Smooth muscle cell of the umbilical artery (primary cell): ENCODE measurements at places on chromosomes 4 and X. TPM values are rescaled to one million over a fixed set of nuclear protein-coding genes. Genes with fewer than 3 reads are reported as not detected.

PCDH11X gene
- not detected in 2 replicates for total RNA-seq

FAM47E gene
- total RNA-seq = 0.18 and 0.59 TPM in 2 replicates

SYP gene
- 0.30 and 0.32 TPM in 2 replicates for total RNA-seq

RAB28 gene
- total RNA-seq = 13.1 and 17.2 TPM in 2 replicates

TBX22 gene
- total RNA-seq = not detected in 2 replicates

KCTD8 gene
- total RNA-seq = not detected in 2 replicates

DMRTC1B gene
- total RNA-seq = not detected in 2 replicates

ABCG2 gene
- total RNA-seq = 0.89 and 1.8 TPM in 2 replicates

CASK gene
- 94.3 and 116 TPM in 2 replicates for total RNA-seq

SPANXD gene
- total RNA-seq = not detected in 2 replicates

TLR2 gene
- total RNA-seq = 0.55 TPM in 1 of 2 replicates, not detected in the other

CLDN34 gene
- not detected in 2 replicates for total RNA-seq

BTK gene
- total RNA-seq = not detected in 2 replicates

RBM46 gene
- not detected in 2 replicates for total RNA-seq

CXCL11 gene
- total RNA-seq = not detected in 2 replicates

ALPK1 gene
- 14.6 and 19.3 TPM in 2 replicates for total RNA-seq

MAGEB17 gene
- not detected in 2 replicates for total RNA-seq

LRCH2 gene
- total RNA-seq = 13.4 and 19.7 TPM in 2 replicates

RAB9B gene
- 0.78 and 1.5 TPM in 2 replicates for total RNA-seq

APEX2 gene
- total RNA-seq = 5.6 and 7.6 TPM in 2 replicates

PHKA2 gene
- 8.0 and 13.4 TPM in 2 replicates for total RNA-seq

HMX1 gene
- total RNA-seq = not detected in 2 replicates

C4orf36 gene
- total RNA-seq = 0.42 TPM in 1 of 2 replicates, not detected in the other

CT45A3 gene
- total RNA-seq = not detected in 2 replicates

FAM9C gene
- not detected in 2 replicates for total RNA-seq

MAD2L1 gene
- total RNA-seq = 2.4 and 9.8 TPM in 2 replicates

ARHGAP36 gene
- not detected in 2 replicates for total RNA-seq

CLIC2 gene
- 0.59 TPM in 1 of 2 replicates, not detected in the other for total RNA-seq

UGT2B11 gene
- total RNA-seq = not detected in 2 replicates

AMTN gene
- total RNA-seq = not detected in 2 replicates

FRG2 gene
- not detected in 2 replicates for total RNA-seq

TAB3 gene
- 12.2 and 18.4 TPM in 2 replicates for total RNA-seq
